ENCODE measurements at places on chromosomes 1 and 21.

- no peak for DNase-seq
These were observed 140.3 kb downstream of the SLC30A10 start for GRCh38 chr1:219788091-219788490.

DNA sequence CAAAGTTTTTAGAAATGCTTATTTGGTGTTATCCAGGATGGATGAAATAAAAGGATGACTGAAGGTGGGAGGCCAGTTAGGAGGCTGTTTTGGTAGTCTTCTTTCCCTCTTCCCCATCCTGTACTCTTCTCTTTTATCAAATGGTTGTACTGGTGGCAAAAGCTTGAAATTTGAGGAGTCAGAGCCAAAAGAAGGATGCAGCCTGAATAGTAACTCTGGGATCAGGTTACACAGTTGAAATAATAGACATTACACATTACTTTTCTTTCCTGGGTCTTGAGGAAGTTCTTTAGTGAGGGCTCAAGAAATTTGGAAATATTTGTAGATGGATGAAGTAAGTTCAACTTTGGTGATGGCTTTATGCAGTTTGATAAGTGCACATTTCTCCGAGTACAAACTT lies 108.6 kb downstream of the GPR52 start:
- DNase-seq = no peak

GRCh38 chr1:94104776-94105580 lies 16.0 kb downstream of the ABCA4 start:
- DNase-seq = no peak

DNA sequence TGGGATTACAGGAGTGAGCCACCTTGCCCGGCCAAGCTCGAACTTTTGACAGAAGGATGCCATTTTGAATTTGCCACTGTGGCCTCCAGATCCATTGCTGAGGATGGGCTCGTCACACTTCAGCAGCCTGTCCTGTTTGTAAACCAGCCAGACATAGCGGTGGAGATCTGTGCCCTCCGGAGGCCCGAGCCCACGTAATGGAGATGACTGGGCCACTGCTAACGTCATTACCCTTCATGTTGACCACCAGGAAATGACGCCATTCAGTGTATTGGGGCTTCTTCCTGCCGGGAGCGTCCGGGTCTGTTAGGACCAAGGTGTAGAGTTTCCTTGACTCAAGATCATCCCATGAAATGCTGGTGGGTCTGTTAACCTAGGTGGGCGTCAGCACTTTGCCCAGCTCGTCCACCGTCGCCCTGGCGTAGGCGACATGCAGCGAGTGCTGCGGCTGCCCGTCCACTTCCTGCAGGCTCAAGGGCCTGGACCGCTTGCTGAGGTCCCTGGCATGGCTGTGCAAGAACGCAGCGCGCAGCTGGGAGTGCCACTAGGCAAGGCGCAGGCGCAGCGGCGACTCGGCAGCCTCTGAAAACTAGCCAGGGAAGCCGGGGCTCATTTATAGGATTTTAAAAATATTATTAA lies 40.8 kb downstream of the PTPRC start:
- no peak for DNase-seq

DNA sequence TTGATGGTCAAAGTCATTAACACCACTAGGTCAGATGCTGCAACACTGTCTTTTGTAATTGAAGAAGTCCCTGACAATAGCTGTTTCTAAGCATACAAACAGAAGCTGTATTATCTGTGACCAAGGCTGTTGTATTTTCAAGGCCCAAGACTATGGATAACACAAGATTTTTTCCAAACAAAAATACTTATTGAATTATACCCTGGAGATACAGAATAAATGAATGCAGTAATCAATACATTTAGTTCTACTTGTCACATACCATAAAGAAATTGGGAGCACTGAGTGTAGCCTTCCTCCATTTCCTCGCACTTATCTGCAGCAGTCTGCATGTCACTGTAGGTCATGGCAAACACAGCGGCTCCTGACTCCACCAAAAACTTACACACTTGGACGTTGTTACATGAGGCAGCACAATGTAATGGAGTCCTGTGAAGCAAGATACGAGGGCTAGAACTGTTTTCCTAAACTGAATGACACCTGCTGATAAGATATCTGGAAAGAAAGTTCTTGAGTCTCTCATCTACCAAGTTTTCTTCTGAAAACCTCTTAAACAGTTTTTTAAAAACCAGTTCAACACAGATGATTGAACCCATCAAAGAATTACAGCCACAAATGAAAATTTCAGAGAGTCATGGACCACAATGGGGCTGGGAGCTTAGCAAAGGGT lies 56.9 kb downstream of the TP53BP2 start:
- no peak for DNase-seq

GRCh38 chr1:238027366-238027765 lies 136.6 kb upstream of the ZP4 start:
- no peak for DNase-seq

DNA sequence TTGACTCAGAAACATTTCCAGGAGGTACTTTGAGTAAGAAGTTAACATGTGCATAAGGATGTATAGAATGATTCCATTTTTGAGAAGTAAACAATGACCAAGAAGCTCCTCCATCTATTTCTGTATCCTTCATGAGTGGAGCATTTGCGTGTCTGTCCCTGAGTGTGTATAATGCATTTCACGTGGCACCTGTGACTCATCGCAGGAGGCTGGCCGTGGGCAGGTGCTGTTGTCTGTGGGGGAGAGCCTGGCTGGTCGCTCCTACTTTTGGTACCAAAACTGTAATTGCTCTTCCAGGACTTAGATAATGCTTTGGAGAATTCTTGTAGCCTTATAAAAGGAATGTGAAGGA lies 16.5 kb downstream of the SLC37A1 start:
- DNase-seq = no peak

DNA sequence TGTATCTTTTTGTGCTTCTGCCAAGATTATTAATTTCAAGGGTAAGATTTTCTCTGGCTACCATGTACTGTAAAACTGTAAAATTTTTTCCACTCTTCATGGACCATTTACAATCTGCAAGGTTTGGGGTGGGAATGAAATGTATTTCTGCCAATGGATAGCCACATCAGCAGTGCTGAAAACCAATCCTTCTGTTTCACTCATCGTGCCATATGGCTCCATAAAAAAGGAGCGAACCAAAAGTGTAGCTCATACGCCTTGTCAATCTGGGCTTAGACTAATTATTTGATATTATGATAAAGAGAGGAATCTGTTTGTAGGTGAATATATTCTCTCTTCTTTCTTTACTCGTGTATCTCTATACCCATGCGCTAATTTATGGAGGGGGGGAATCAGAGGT lies 3.0 kb upstream of the SLC44A5 start:
- DNase-seq = no peak

DNA sequence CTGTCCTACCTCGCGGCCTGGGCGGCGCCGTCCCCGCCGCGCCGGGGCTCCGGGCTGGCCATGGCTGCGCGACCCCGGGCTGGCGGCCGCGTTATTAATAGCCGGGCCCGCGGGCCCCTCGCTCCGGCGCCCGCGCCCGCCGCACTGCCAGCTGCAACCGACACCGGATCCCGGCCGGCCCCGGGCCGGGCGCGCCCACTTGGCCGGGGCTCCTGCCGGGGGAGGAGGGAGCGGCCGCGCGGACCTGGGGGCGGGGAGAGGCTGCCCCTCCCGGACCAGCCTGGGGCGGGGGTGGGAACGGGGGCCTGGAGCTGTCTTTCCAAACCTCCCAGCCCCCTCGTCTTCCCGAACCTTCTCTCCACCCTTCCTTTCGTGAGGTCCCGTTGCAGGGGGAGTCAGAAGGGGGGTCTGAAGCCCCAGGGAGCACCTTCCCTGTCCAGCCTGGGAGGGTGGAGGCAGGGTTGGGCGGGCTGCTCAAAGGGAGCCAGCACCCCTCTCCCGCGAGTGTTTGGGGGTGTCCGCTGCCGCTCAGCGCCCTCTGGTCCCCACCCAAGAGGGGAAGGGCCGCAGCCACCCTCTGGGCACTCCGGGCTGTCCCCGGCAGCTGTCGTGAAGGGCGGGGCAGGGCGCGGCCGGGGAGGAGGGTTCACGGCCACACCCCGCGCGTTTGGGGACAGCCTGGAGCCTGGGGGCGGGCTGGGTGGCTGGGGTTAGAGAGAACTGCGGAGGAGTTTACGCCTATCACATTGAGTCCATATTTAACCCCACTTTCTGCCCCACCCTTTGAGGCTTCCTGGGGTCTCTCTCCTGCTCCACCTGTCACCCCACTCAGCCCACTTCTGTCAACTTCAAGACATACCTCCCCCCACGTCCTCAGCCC lies at the start of gene SYNC:
Gene SYNC, minus strand, starts transcription at position 172 of the 880 bp plus-strand sequence. Its CDS starts 110 bp downstream, at position 62.
- DNase-seq = no peak

DNA sequence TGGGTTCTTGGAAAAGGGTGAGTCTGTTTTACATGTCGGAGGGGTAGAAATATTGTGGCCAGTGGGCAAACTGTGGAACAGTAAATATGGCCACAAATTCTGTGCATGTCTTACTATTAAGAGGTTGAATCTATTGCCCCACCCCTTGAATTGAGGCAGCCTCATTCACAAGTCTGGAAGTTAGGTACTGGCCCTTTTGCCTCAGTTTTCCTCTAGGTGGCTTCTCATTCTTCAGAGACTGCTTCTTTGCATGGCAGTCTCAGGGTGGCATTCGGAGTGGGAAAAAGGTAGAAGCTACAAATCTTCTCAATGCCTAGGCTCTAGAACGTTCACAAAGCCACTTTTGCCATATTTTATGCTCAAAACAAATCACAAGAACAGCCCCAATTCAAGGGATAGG lies 57.2 kb downstream of the SLC9C2 start:
- no peak for DNase-seq

GRCh38 chr1:226711976-226712741 lies 26.9 kb downstream of the ITPKB start:
- DNase-seq = peak; percentile 61

DNA sequence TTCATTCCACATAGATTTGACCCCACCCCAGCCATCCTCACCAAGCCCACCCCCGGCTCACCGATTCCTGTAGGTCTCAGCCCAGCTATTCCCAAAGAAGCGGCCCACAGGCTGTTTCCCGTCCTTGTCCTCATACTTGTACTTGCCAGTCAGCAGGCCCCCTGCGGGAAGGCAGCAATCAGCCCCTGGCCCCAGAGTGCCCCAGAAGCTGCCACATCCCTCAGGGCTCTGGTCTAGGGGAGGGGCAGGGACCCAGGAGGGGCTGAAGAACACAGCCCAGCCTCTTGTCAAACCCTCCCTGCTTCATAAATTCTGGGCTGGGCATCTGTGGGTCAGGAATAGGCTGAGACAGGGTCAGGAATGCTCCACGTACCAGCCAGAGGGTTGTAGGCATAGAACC lies 5.0 kb downstream of the AKR7A2 start:
- DNase-seq = no peak

- DNase-seq = no peak
These were observed 23.9 kb downstream of the LRP8 start for GRCh38 chr1:53303726-53304515.

DNA sequence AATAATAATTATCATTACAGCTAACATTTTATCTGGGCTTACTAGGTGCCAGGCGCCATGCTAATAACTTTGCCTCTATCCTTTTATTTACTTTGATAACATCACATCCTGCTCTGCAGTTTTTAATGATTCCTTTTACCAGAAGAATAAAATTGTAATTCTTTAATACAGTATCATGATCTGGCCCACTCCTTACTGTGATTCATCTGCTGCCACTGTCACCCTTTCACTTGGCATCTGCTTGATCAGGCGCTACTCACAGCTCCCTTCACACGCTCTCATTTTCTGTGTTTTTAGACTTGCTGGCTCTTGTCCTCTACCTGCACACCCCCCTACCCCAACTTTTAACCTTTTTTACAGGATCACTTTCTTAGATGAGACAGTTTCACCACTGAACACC lies 167.5 kb downstream of the NTMT2 start:
- DNase-seq = no peak

DNA sequence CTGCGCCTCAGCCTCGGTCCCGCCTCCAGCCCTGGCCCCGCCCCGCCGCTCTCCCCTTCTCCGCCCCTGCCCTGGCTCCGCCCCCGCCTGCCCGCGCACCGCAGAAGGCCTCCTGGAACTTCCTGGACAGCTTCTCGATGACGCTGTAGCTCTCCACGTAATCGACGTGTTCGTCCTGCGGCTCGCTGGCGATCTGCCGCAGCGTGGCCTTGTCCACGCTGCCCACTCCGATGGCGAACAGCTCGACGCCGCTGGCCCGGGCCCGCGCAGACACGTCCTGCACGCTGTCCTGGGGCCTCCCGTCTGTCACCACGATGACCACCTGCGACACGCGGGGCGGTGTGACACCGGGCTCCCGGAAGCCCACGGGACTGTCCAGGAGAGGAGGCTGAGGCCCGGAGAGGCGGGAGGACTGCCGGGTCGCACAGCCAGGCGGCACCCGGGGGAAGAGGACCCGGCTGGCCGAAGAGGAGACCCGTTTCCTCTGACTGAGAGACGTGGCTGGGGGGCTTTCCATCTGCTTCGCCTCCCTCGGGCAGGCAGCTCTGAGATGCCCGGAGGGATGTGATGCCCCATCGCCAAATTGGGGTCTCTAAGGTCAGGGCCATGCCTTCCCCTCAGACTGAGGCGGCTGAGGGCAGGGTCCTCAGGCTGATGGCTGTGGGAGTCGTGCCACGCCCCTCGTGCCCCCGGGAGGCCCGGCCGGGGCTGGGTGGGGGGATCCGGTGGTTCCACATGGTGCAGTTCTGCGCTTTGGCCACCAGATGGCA lies 4.6 kb downstream of the MATN1 start:
- DNase-seq = peak; percentile 90

GRCh38 chr1:5857011-5857410 lies 135.2 kb downstream of the NPHP4 start:
- no peak for DNase-seq

- DNase-seq = no peak
These were observed 63.3 kb downstream of the ASH1L start for GRCh38 chr1:155499263-155499662.

- no peak for DNase-seq
These were observed 1255.6 kb downstream of the NCAM2 start for GRCh38 chr21:22253761-22254160.

DNA sequence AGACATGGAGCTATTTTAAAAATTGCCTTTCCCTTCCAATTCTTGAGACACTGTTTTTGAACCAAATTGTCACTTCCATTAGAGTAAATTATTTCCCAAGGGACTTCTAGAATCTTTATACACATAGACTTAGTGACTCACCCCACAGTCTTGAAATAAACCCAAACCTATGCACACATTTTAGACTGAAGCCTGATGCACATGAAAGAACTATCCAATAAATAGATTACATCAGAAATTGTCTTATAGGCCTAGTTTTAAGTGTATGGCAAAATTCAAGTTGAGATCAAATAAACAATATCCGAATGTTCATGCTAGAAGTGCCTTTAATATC lies 32.2 kb upstream of the ZNF326 start:
- no peak for DNase-seq

GRCh38 chr1:178502330-178502714 lies 5.6 kb upstream of the CLEC20A start:
- no peak for DNase-seq

All from GF-D8 (cell line).